Activated T-cell treated with anti-CD3 and anti-CD28 coated beads, Interleukin-2, amount 50 U/mL, for 24 hours (primary cell): ENCODE measurements at places on chromosomes 2 and 18.

DNA sequence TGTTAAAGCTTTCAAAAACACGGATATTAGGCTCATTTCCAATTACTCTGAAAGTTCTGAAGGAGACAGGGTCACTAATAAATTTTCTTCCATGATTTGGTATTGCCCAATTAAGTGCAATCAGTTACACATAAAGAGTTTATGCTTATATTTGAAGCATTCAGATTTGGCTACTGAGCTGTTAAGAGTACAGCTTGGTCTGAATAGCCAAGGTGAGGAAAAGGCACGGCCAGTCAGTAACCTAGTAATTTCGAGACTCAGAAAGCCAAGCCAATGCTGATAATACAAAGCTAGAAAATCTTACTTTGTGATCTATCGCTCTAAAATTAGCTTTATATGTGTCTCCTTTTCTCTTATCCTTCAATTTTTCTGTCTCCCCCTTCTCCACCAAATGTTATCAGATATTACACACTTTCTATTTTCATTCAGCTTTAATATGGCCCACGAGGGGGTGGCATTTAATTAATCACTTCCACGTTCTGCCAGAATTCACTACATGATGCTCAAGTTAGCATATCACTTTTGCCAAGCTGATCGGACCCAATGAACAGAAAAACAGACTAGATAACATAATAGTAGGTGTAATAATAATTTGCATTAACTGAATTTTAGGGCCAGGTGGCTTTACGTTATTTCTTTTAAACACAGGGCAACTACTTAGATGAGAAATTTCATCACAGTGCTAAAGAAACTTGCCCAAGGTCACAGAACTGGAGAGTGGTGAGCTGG, 138.4 kb downstream of the TCF4 start:
- DNase-seq: no peak

GRCh38 chr2:240166761-240167587, 26.5 kb upstream of the OTOS start:
- no peak for DNase-seq

GRCh38 chr2:136424112-136424511, 306.2 kb upstream of the CXCR4 start:
- DNase-seq: peak; percentile 40

- DNase-seq: peak; percentile 79
Observed at GRCh38 chr2:197198890-197199289, 111.7 kb downstream of the ANKRD44 start.

GRCh38 chr2:121075006-121075551, 209.9 kb downstream of the TFCP2L1 start:
- no peak for DNase-seq

DNA sequence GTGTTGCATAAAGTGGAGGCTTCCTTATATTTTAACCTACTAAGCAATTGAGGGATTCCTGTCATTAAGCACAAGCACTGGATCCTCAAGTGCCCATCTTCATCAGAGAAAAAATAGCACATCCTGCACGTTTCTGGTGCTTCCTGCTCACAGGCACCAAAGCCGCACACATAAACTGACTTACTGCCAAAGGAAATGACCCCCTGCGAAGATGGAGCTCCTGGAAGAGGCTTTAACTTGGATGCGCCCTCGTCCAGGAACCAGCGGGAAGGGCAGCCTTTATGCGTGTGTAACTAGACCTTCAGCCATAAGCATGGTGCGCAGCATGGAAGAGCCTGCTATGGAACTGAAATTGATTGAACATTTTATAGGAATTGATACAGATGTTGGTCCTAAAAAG, 188.7 kb downstream of the FTCDNL1 start:
- DNase-seq: no peak

DNA sequence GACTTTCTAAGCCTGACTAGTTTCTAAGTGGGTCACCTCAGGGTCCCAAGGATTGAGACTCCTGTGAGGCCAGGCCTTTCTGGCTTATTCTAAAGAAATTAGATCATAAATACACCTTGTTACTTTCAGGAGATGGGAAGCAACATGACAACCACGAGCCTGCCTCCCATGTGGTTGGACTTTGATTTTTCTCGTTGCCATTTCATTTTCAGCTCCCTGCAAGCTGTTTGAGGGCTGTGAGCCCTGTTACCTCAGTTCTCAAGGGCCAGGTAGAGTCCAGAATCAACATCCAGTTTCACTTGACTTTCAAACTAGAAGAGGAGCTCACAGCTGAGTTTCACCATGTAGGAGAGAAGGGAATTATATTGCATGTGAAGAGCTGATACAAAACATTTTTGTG, 159.8 kb upstream of the BCL2L11 start:
- no peak for DNase-seq

DNA sequence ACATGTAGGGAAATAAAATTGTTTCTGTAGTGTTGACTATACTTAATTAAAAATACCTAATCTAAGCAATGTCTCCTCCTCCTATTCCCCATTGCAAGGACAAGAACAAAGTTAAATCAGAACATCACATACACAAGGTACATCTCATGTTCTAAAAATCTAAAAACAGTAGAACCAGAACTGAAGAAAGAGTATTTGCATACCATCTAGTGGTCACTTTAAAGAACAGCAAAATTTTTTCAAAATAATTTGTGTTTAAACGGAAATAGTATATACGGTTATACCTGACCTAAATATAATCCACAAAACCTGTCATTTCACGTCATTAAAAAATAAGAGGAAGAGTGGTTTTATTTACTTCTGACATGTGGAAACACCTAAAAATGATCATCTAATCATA, 294.3 kb upstream of the KCNH7 start:
- DNase-seq: no peak

GRCh38 chr18:58058720-58059119, 14.7 kb downstream of the NEDD4L start:
- DNase-seq: no peak

DNA sequence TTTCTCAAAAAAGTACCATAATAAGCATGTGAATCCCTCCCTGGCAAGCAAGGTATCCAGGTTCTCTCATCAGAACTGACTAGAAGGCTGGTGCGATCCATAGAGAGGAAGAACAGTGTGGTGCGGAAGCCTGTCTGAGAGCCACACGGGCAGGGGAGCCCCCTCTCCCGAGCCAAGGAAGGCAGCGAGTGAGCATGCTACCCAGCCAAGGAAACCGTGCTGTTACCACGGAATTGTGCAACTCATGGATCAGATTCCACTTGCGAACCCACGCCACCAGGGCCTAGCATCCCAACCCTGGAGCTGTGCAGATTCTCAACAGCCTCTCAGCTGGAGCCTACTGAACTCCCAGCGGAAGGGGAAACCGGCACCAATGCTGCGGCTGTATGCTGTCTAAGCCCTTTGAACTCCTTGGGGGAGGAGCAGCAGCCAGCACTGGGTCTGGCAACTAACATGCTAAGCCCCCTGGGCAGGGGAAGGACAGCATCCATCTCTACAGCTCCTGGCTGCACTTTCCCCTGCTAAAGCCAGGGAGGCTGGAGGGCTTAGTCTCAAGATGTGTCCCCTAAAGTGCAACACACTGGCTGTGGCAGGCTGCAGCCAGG, 823.1 kb downstream of the EPHA4 start:
- DNase-seq: no peak

DNA sequence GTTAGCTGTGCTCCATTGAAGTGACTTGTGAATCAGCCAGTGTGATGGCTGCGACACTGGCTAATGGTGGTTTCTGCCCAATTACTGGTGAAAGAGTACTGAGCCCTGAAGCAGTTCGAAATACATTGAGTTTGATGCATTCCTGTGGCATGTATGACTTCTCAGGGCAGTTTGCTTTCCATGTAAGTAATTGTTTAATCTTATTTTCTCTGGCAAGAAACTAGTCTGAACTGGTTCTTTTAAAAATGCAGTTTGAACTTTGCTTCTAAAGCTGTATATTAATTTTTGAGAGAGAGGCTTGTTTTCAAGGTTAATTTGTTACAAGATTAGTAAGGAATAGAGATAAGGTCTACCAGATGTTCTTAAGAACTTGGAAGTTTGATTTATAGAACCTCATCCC, 46.7 kb downstream of the GLS start:
- no peak for DNase-seq
